ENCODE measurements at places on chromosomes 5 and 9. TPM values are rescaled to one million over a fixed set of nuclear protein-coding genes. Genes with fewer than 3 reads are reported as not detected.

GRCh38 chr5:78521455-78521854, 127.1 kb downstream of the LHFPL2 start:
- no peak for DNase-seq

- DNase-seq: peak; percentile 16
These were observed 428.4 kb downstream of the KDM4C start for GRCh38 chr9:7186175-7186574.

DNA sequence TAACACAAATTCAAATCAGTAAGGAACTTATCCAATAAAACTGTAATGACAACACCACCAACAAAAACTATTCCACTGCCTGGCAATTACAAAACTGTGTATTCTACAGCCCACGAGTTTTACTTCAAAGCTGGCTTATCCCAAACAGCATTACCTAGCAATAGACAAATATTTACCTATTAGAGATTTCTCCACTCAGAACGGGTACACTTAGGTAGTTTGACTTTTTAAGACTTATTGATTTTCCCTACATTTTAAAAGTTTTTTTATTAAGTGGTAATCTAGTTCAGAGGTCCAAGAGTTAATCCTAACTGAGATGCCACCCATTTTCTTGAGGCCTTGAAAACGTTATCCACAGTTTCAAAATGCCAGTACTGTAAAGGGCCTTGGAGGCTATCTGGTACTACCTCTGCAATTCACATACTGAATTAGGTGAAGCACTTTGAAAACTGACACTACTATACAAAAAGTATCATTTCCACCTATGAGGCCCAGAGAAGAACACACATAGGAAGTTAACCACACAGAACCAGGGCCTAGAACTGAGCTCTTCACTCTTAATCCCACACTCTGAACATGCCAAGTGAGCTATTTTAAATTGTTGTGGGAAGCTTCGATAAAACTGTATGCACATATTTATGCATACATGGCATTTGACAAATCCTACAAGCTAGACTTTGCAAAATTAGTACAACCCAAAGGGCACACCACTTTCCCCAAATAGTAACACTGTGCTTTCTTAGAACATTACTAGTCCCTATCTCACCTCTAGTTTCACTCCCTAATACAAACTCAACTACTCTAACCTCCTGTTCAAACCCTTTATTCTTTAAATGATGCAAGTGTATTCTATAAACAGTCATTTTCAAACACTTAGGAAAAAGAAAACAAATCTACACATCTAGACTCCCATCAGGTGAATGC, 2.1 kb downstream of the NADK2 start:
- peak; percentile 84 for DNase-seq

IL4 gene
- not detected for total RNA-seq

S1PR3 gene
- total RNA-seq: 0.02 TPM

- DNase-seq: no peak
These were observed 56.9 kb upstream of the SIMC1 start for GRCh38 chr5:176181271-176181855.

DNA sequence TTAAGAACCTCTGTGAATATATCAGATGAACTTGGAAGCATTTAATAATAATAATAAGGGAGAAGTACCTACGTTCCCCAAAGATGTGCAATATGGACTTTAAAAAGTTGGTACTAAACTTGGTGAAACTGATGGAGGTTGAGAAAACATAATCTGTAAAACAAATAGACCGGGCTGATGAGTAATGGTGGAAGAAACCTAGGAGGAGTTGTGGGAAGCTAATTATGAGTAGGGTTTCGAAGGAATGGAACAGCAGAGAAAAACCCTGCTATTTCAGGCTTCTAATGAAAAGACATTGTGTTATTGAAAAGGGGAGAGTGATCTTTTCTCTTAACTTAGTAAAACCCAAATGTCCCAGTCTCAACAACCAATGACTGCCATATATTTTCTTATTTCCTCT, 229.3 kb downstream of the PCSK1 start:
- no peak for DNase-seq

KDM3B gene
- total RNA-seq: 47.7 TPM
